ENCODE measurements at places on chromosomes 4 and X.
A peak's percentile ranks its signal among the peaks of the same experiment; 100 is the strongest.

- no peak for DNase-seq
Measured at GRCh38 chrX:69066021-69066757, 99.1 kb downstream of the PJA1 start.

- DNase-seq = peak; percentile 0
Measured at GRCh38 chrX:66654411-66654810, 15.5 kb upstream of the EDA2R start.

DNA sequence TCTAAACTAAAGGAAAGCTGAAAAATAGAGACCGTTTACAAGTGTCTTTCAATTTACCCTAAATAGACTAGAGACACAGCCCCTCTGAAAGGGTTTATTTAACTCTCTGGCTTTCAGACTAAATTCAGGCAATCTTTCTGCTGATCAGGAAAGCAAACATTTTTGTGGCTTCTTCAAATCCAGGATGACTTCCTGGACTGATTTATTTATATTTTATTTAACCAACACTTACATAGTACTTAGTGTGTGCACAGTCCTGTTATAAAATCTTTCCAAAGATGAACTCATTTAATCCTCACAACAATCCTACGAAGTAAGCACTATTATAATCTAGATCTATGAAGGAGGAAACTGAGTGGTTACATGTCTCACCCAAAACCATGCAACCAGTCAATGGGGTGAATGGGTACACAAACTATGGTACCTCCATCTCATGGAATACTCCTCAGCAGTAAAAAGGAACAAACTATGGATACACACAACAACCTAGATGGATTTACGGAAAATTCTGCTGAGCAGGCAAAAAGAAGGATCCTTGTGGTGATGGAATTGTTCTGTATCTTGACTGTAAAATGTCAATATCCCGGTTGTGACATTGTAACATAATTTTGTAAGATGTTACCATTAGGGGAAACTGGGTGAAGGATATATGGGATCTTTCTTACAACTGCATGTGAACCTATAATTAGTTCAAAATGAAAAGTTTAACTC lies 64.1 kb upstream of the MAMLD1 start:
- no peak for DNase-seq

DNA sequence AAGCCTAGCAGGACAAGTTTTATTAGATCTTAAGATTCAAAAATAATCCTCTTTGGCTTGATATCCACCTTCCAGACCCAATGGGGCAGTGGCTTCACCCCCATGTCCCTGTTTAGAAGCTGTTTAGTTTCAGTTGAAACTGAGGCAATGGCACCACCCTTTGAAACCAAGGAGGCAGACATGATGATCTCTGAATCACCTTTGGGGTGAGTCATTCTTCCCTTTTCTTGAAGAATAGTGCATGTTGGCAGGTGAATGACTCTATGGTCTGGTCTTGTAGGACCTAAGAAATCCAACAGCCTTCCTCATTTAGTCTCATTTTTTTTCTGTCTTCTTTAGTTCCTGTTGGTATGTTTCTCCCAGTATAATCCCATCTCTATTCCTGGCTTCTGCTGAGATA lies 29.5 kb upstream of the BMP15 start:
- no peak for DNase-seq

DNA sequence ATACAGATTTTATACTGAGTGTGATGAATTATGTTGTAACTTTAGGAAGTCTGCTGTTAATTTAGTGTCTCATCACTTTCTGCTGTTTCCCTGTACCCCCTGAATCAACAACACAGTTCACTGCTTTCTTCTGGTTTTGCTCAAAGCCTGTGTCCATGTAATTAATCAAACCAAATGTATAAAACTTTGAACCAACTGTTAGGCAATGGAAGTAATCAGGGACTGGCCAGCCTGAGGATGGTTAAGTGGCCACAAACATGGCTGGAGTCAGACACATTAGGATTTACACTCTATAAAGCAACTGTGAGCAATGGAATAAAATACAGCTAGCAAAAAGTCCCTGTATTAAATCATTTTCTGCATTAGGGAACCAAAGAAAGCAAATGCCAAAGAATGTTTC lies 42.6 kb downstream of the CXCL1 start:
- DNase-seq = no peak

- DNase-seq = no peak
Measured at GRCh38 chr4:71187404-71188155, 151.2 kb upstream of the SLC4A4 start.

DNA sequence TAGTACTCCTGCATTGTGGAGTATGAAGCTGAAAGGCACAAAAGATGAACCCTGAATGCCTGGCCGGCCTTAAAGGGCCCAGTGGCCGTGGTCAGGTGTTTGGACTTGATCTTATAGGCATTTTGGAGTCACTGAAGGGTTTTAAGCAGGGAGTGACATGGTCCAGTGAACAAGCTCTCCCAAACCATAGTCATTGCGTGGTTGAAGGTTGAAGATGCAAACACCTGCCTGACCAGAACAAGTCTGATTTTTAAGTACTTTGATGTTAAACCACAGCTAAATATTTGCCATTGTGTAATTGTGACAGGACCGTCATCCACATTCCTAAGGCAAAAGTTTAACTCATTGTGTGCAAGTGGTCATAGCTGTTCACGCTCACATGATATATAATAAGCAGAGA lies 3.3 kb downstream of the STK32B start:
- no peak for DNase-seq

DNA sequence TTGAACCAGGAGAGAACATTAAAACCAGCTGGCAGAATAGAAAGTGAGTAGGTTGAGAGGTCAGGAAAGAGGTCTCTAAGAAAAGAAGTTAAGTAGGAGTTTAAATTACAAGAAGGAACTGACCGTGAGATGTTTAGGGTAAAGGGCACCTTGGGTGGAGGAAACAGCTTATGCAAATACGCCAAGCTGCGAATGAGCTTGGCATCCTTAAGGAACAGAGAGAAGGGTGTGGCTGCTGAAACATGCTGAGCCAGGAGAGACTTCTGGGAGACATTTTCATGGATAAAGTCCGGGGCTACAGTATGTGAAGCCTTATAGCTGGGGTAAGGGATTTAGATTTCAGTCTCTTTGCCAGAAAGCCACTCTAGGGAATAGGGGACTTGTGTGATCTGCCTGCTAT lies 249.1 kb downstream of the KCNIP4 start:
- DNase-seq = no peak

DNA sequence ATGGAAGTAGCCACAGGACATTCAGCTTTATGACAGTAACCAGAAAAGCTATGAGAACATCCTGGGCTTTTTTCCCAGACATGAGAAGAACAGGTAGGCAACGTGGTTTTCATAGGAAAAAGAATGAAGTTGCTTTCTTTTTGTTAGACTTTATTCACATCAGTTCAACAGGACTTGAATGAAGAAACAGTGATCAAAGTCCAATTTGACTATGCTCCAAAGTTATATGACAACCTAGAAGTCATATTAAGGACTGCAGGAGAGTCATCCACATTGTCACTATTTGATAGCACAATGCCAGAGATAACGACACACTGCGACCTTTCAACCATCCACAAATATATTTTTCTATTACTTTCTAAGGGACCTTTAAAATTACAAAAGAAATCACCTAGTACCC lies 39.2 kb upstream of the PRDX4 start:
- DNase-seq = no peak

DNA sequence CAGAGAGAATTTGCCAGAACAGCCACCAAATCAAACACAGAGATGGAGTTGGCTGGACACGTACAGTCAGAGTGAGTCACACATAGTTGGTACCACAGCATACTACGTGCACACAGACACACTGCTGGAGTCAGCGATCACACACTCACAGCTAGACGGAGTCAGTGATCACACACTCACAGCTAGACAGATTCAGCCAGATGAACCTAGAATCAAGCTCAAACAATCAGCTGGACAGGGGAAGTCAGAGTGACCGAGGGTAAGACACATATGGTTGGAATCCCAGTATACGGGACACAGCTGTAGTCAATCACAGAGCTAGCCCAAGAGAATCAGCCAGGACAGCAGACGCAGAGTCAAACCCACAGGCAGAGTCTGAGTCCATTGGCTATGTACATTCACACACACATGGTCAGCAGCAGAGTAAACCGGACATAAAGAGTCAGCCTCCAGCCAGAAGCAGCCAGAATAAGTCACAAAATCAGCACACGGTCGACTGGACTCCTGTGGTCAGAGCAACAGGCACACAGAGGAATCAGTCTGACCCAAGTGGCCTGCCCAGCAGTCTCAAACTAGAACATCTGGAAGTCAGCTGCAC lies 4.6 kb downstream of the SLC38A5 start:
- no peak for DNase-seq

GRCh38 chr4:121199742-121200561 lies 35.8 kb upstream of the TNIP3 start:
- no peak for DNase-seq

GRCh38 chr4:99816545-99817308 lies at the start of gene DAPP1:
Gene DAPP1, plus strand, starts transcription at chr4:99816827. Its CDS starts 87 bp downstream, at chr4:99816914.
- peak; percentile 51 for DNase-seq

GRCh38 chr4:5203993-5204310 lies 152.7 kb downstream of the STK32B start:
- no peak for DNase-seq

GRCh38 chr4:157128395-157128794 lies 52.4 kb downstream of the GLRB start:
- peak; percentile 68 for DNase-seq

- DNase-seq = peak; percentile 65
Measured at GRCh38 chr4:173333658-173334084, 487 bp downstream of the HMGB2 start.

- no peak for DNase-seq
Measured at GRCh38 chr4:164931551-164932324, 45.7 kb downstream of the TRIM61 start.

DNA sequence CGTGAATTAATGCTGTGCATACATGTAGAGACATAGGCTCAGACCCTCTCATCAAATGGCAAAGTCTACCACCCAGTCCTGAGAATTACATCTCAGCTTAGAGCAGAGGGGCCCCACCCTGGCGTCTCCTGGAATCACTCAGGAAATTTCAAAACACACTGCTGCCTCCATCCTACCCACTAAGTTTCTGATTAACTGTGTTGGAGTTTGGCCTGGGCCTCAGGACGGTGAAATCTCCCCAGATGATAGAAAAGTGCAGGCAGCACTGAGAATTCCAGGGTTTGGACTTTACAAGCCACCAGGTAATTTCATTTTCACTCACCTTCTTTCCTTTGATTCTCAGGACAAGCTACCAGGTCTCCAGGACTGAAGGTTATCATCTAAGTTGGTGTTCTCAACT lies 3.3 kb upstream of the FAM9C start:
- DNase-seq = no peak

- DNase-seq = no peak
Measured at GRCh38 chr4:62119195-62119594, 919.1 kb downstream of the ADGRL3 start.

- no peak for DNase-seq
Measured at GRCh38 chr4:108078024-108078733, 88.5 kb downstream of the HADH start.

- DNase-seq = no peak
Measured at GRCh38 chr4:40170588-40170987, 26.2 kb upstream of the RHOH start.

DNA sequence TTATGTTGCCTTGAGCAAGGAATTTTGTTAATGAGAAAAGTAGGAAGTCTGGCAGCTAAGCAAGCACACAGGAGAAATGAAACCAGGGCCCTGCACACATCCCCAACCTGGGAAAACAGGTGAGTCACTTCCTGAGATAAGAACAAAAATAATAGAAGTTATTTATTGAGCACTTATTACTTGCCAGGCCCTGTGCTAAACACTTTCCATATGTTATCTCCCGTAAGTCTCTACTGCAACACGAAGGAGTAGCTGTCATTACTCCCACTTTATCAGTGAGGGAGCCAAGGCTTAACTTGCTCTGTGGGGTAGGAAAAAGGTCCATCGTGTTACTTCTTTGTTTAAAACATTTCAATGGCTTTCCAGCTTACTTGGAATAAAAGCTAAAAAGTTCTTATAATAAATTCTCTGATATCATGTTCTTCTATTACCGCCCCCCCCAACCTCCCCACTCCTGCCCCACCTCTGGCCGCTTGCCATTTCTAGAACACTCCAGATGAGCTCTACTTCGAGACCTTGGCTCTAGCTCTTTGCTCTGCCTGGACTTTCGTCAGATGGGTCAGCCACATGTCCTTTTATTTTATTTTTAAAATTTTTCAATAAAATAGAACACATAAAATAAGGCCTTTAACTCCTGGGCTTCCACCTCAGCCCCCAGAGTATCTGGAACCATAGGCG lies 36.3 kb upstream of the PLAC8 start:
- no peak for DNase-seq

GRCh38 chr4:95018785-95019184 lies 261.0 kb downstream of the BMPR1B start:
- no peak for DNase-seq

GRCh38 chr4:53744446-53745160 lies 153.3 kb upstream of the LNX1 start:
- DNase-seq = no peak

DNA sequence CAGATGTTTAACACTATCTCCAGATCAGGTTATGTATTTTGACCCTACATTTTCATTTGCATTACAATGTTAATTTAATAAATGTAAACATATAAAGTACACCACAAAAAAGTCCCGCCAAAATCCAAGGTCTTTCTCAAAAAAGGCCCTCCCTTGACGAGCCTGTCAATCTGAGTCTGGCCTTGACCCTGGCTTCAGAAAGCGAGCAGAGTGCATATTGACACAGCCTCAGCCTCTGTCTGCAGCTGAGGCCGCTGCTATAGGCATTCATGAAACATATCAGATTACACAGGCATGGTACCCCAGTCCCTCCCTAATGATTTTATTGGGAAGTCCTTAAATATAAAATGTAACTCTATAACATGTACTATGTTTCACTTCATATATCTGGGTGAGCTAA lies 6.2 kb downstream of the MBNL3 start:
- DNase-seq = no peak

GRCh38 chr4:126725906-126726305 lies 906.9 kb upstream of the INTU start:
- no peak for DNase-seq

GRCh38 chrX:75273483-75273882 lies 402 bp upstream of the UPRT start:
- DNase-seq = peak; percentile 89

DNA sequence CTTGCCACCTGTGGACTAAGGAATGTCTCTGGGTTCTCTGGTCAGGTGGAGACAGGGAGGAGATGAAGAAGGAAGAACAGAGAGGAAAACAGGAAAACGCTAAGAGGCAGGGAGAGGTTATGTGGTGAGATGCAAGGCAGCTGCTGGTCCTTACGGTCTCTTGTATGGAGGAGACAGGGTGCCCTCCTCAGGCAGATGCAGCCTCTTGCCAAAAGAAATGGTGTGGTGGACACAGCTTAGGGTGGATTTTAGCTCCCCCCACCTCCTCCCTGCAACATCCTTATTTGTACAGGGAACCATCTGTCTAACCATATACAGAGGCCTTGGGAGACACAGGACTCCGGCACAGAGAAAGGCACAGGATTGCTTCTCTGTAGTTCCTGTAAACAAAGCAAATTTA lies 9.7 kb downstream of the OCIAD2 start:
- peak; percentile 25 for DNase-seq

- no peak for DNase-seq
Measured at GRCh38 chr4:67109276-67109675, 436.0 kb downstream of the CENPC start.
